ENCODE measurements at places on chromosomes 11 and 22.

- DNase-seq = no peak
Observed at GRCh38 chr22:23696326-23696851, 5.6 kb downstream of the RGL4 start.

DNA sequence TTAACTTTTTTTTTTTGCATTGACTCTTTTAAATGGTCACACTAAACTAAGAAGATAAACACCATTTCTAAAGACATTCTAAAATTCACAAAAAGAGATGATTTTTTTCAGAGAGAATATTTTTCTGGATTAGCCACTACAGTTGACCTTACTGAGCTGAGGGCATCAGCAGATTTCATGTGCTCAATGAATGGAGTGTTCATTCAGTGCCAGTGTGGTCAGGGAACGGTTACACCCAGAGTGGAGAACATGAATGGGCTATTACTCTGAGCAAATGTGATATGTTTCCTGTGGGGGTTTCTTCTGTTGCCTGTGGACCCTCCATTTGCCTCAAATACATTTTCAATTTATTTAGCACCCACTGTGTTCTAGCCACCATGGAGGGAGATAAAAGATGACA, 19.1 kb downstream of the PKNOX2 start:
- DNase-seq = no peak

- DNase-seq = no peak
Observed at GRCh38 chr11:30433831-30434230, 110.9 kb downstream of the ARL14EP start.

DNA sequence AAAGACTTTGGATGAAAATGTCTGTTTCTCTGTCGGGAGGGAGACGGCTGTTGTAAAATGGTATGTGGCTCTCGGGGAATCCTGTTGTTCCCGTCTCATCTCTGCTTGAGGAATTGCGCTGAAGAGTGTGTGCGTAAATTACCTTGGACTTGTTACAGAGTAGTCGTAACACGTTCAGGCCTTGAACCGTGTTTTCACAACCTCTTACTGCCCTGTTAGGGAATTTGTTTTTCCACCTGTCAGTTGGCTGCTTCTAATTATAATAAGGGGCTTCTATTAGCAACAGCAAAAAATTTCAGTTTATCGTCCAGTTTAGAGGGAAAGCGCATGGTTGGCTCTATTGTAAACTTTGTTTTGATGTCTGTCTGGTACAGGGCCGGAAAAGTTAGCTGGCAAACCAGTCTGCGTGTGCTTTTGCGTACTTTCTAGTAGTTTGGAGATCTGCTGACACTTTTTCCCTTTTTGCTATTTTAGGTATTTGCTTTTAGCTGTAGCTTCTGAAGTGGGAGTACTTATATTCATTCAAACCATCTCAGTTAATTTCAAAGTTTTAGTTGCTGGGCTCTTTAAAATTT, 1.5 kb downstream of the HIPK3 start:
- DNase-seq = peak; percentile 34

DNA sequence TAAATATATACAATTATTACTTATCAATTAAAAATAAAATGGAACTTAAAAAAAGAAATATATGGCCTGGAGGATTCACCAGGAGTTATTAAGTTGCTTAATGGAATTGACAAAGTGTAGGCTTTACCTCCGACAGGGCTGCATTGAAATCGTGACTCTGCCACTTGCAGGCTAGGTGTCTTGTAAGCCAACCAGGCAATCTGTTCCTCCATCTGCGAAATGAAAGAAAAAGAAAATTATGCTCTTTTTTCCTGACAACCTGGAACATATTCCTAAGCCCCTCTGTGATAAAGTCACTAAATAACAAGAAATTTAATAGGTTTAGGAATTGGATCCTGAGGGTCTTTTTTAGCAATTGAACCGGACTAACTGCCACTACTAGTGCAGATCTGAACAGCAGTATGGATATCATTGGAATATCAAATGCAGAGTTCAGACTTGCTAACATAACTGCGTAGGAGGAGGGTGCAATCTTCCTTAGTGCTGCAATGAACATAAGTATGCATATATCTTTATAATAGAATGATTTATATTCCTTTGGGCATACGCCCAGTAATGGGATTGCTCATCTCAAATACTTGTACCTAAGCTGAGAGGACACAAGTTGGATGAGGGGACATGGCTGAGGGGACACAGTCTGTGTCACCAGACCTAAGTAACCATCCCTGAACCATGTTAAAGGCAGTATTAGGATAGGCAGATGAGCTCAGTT, 42.5 kb upstream of the CEP126 start:
- DNase-seq = no peak

GRCh38 chr11:57874981-57875380, 113.4 kb downstream of the CTNND1 start:
- DNase-seq = no peak

DNA sequence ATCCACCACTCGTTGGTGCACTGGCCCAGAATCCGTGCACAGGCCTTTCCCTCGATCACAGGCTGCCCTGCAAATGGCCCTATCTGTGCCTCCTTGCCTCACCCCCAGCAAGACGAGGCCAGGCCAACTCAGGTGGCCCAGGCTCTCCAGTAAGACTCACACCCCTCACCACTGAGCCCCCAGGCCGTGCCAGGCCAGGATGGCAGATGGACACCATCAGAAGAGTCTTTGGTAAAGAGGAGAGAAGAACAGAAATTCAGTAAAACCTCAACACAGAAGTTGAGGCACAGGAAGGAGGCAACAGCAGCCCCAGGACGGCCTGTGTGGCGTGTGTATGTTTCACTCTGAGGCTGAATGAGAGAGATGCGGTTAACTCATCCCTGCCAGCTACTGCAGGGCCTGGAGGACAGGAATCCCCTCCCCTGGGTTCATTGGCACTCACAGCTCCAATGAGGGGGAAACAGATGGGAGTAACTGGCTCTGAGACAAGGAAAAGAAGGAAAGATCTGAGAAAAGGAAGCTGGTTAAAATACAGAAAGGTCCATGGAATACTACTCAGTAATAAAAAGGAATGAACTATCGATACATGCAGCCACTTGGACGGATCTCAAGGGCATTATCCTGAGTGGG, 54.1 kb upstream of the WNT11 start:
- DNase-seq = no peak

DNA sequence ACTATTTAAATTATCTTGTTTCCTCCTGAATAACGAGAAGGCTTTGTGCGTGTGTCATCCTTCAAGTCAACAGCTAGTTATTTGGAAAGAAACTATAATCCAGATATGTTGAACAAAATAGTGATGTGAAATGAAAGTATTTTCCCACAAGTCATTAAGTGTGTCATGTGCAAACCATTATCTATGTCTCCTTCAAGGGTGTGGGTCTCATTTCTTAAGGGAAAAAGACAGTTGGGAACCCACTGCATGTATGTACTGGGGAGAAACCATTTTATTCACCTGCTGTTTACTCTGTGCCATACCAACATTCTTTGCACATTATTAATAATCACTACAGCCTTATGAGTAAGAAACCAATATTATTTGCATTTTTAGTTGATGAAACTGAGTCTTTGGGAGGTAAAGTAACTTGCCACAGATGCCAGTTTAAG, 145.3 kb upstream of the CTSC start:
- DNase-seq = no peak

DNA sequence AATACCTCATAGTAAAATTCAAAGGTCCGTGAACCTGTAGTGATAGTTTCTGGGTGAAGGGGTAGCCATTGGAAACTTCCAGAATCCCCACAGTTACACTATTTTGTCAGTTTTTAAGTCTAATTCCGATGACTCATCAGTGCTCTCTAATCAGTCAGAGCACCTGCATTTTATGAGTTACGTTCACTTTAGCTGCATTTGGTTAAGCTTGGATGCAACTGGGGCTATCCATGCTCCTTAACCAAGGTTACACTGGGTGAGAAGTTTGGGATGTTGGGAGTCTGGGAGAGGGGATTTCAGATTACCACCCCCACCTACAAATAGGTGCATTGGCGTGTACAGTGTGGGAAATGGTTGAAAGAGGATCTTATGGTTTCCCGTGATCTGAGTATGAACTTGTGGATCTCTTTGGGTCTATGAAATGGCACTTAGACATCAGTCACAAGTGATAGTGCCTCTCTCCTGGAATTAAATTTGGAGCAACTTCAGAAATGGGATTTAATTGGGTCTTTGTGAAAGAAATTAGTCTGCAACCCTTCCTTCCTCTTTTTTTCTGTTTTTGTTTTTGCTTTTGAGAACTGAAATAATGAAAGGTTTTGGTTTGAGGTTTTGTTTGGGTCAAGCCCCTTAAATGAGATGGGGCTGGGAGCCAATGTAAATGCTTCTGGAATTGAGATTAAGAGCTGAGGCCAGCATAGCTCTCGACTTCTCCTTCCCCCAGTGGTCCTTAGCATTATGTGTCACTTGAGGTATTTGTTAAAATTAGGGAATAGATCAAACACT, 31.5 kb downstream of the EHF start:
- no peak for DNase-seq

- DNase-seq = peak; percentile 78
Observed at GRCh38 chr11:57515332-57516060, at the start of gene SLC43A1. Gene SLC43A1 (minus strand): TSS chr11:57515702. CDS start chr11:57514111, 1,591 bp downstream.

DNA sequence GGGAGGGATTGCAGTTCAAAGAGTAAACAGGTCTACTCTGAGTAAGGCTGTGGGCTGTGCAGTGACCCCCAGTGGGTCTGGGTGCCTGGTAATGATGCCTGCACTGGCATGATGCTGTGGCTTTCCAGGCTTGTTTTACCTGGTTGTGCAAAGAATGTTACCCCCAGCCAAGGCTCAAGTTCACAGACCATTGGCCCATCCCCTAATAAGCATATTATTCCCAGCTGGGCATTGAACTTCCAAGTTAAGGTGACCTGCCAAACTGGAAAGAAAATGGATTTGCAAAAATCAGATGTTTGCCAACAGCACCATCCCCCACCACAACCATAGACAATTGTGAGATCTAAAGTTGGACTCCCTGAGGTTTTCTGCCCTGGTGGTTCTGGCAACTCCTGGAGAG, 7.9 kb upstream of the EHF start:
- DNase-seq = peak; percentile 5

GRCh38 chr11:43987384-43988039, 45.1 kb downstream of the C11orf96 start:
- DNase-seq = no peak

DNA sequence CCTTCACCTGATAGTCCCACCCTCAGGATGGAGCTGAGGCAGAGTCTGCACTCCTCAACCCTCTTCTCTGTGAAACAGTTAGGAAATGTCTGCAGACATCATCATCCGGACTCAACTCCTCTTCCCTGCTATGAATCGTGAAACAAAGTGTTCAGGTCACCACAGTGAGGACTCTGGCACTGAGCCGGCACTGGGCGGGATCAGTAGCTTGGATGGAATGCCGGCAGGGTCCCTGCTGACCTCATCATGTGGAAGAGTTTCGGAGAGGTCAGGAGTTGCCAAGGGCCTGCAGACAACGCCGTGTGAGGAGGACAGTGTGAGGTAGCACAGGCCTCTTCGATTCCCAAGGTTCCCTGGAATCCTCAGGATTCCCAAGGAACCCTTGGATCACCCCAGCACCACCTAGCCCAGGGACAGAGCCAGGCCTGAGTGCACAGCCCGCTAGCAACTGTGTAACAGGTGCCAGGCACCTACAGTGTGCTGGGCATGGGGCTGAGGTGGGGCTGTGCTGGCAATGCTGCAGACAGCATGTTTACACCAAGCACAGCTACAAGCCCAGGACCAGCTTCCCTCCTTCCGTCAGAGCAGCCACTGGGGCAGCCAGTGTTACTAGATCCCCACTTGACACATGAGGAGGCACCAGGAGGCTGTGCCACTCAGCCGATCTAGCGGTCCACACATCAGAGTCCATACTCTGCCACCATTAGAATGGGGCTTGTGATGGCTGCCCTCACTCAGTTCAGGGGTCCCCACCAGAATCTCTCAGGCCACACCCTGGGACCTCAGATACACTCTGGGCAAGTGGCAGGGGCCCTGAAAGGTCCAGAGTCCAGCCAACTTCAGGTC, 693 bp upstream of the LINC01488 start:
- peak; percentile 66 for DNase-seq

GRCh38 chr11:59810911-59811259, 307 bp upstream of the MRPL16 start:
- DNase-seq = no peak

- DNase-seq = no peak
Observed at GRCh38 chr11:86978247-86978646, 23.1 kb upstream of the FZD4 start.

GRCh38 chr22:27108425-27109114, 451.2 kb downstream of the MIAT start:
- DNase-seq = no peak

- no peak for DNase-seq
Observed at GRCh38 chr11:126459691-126460281, 104.3 kb downstream of the ST3GAL4 start.

DNA sequence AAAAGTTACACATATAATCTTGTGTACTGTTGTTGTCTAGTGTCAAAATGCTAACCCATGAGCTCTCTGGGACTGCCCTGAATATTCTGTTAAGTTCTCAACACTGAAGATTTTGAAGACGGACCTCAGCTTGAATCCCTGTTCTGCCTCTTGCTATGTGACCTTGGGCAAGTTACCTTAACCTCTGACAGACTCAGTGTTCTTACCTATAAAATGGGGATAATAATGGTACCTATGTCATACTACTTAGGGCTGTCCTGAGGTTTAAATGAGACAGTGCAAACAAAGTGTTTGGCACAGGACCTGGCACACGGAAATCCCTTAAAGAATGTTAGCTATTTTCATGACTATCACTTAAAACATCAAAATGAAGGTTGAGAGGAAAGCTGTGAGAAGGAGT, 11.3 kb downstream of the TMEM218 start:
- DNase-seq = no peak

- DNase-seq = no peak
Observed at GRCh38 chr11:78179459-78180071, 8.9 kb downstream of the KCTD21 start.

DNA sequence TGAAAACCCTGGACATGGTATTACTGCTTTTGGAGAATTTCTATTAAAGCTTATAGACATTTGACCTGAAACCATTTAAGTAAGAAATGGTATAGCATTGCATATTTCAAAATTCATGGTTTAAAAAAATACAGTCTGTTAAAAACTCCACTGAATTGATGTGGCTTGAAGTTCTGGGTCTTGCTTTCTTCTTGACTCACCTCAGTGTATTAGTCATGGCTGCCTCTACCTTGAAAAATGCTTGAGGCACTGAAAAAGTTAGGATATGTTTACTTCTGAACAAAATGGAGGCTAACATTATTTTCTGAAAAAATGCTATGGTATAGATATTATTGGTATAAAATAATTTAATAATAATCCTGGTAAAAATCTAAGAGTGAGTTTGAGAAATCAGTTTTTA, 349.2 kb downstream of the AASDHPPT start:
- no peak for DNase-seq

DNA sequence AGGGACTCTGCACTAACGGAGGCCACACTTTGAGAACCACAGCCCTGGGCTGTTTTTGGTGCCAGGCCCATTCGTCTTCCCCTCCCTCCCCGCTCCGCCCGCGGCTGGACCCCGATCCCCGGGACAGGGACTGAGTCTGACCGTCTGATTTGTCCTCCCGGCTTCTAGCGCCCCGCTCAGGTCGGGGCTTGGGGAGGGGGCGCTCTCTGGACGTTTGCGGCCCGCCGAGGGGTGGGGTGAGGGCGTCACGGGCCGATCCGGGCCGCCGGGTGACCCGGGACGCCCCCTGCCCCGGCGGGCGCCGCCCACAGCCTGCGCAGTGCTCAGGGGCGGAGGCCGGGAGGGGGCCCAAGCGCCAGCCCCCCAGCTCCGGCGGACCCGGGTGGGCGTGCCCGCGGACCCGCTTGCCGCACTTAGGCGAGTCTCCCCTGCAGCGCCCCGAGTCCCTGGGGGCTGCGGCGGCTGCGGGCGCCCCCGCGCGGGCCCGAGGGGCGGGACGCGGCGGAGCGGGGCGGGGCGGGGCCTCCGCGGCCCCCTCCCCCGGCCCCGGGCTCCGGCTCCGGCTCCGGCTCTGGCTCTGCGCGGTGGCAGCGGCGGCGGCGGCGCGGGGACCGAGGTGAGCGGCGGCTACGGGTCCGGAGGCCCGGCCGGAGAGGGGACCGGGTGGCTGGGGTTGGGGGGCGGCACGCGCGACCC, 33.7 kb upstream of the PRR5 start:
- DNase-seq = no peak
